RPMI7951 (cell line): ENCODE measurements at places on chromosomes 6 and 20.

- DNase-seq: no peak
Measured at GRCh38 chr6:133392641-133393040, 151.5 kb downstream of the EYA4 start.

DNA sequence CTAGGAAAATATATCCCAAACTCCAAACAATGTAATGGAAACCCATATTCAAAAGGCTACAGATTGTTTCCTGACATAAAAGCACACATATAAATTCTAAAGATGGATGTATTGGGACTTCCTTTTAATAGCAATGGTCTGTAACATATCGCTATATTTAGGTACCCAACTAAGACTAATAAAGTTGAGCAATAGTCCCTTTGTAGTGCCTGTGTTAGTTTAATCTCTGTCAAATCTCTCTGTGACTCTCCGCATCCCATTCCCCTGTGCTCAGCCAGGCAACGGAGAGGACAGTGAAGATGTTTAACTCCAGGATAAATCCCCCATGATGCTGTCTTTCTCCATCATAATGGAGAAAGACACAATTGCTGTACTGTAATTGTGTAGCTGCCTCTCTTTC lies 19.0 kb downstream of the RCAN2 start:
- no peak for DNase-seq

GRCh38 chr6:111952821-111953540 lies 79.7 kb upstream of the FYN start:
- DNase-seq: peak; percentile 11

DNA sequence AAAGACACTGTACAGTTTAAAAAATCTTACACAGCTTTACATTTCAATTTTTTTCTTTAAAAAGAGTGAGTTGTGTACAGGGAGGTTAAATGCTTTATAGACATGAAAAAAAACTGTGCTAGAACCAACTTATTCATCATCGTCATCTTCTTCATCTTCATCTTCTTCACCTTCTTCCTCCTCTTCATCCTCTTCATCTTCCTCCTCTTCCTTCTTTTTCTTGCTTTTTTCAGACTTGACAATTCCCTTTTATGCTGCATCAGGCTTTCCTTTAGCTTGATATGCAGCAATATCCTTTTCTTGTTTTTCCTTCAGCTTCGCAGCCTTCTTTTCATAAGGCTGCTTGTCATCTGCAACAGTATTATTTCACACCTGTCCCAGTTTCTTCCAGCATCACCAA lies 34.3 kb upstream of the TMEM30A start:
- no peak for DNase-seq

GRCh38 chr20:32336918-32337347 lies 21.2 kb upstream of the ASXL1 start:
- DNase-seq: peak; percentile 51

GRCh38 chr6:14596410-14596809 lies 478.8 kb downstream of the CD83 start:
- DNase-seq: peak; percentile 93

DNA sequence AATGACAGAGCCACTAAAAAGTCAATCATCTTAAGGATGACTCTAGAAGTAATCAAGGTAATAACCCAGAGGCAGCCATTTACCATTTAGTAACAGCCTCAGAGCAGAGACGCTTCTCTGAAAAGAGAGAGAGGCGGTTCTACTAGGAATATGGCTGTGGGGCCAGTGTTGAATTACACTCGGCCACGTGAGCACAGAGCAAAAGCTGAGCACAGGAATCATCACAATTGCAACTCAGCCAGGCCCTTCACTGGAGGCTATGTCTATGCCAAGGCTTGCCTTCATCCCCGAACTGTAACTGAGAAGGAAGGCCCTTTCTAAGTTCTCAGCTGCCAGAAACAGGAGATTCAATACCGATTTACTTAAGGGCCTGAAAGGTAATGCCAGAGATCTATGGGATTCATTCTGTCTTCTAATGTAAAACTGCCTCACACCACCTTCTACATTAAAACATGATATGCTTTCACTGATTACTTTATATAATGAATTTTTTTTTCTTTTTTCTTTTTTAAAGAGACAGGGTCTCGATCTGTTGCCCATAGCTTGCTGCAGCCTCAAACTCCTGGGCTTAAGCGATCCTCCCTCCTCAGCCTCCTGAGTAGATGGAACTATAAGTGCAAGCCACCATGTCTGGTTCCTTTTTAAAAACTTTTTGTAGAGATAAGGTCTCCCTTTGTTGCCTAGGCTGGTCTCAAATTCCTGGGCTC lies 67.6 kb downstream of the NUDT3 start:
- DNase-seq: peak; percentile 9

DNA sequence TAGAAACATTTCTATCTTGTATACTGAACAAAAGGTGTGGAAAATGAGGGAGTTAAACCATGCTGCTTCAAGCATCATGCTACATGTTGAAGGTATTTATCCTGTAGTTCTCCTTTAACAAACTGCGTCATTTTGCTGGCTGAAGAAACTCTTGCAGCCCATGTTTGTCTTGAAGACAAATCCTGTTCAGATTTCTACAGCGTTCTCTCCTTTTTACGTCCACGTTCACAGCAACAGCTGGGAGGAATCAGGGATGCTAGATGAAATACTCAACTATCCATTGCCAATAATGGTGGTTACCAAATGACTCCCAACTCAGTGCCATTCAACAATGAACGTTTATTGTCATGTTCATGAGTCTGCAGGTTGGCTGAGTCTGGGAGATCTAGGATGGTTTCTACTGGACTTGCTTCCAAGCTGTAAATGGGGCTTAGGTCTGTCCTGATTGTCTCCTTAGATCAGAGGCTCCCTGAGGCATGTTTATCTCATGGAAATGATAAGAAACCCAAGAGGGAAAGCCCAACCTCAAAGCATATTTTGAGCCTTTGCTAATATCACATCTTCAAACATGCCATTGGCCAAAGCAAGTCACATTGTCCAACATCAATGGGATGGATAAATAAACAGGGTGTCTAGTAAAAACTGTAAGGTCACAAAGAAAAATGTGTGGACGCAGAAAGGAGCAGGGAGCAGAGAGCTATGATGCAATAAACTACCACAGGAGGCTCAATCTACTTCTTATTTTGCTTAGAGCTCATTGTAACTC lies 2.7 kb upstream of the PLCB1 start:
- no peak for DNase-seq

GRCh38 chr6:116881236-116881635 lies 4.2 kb downstream of the RFX6 start:
- DNase-seq: no peak

- DNase-seq: no peak
Measured at GRCh38 chr20:54645445-54646155, 170.2 kb downstream of the DOK5 start.

GRCh38 chr6:1247894-1248293 lies 64.0 kb upstream of the FOXQ1 start:
- DNase-seq: no peak

- DNase-seq: peak; percentile 77
Measured at GRCh38 chr6:71510057-71510713, 221.6 kb downstream of the OGFRL1 start.

GRCh38 chr20:46688151-46689081 lies 828 bp downstream of the TP53RK start:
- DNase-seq: peak; percentile 32

DNA sequence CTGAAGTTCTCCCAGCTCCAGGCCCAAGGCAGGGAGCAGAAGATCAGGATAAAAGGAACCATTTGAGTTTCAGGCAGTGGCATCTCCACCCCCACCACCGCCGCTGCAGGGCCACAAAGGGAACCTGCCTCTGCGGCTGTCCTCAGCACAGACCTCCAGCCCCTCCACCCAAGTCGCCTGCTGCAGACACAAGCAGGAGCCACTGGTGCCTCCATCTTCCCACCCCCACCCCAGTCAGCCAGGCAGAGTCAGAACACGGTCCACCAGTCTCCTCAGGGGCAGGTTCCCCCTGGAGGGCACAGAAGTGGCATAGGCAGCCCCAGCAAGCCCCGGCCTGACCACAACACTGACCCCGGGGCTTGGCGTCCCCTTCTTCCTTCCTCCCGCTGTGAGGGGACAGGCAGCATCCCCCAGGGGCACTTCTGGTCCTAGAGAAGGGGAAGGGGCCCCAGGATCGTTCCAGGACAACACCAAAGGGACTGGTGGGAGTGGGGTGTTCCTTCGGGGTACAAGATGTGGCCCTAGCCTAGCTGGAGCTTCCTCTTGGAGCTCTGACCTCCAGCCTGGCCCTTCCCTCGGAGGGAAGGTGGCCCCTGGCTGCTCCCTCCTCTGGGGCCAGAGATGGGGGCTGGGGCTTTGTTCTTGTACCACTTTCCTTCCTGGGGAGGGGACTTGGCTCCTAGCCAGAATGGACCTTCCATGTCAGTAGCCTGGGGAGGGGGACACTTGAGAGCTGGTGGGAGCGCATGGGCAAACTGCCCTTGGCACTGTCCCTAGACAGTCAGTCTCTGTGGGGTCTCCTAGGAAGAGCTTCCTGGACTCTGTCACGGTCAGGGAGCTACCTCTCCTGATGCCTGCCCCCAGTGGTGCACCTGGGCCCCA lies 36.0 kb downstream of the YTHDF1 start:
- DNase-seq: no peak

GRCh38 chr6:163943607-163944385 lies 529.3 kb downstream of the QKI start:
- DNase-seq: no peak

DNA sequence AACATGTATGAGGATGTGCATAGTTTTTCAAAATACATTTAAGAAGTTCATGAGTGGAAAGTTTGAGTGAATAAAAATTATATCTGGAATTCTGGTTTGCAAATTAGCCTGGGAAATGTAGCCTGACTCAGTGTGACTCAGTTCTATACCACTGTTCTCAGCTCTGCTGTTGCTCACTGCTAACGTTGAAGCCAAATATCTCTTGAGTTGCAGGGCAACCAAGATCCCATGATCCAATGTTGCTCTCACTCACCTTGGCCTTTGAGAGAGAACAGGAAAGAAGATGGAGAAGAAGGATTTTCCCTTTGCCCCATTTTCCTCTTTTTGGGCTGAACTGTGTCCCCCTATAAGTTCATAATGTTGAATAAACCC lies 28.9 kb downstream of the PSMB9 start:
- DNase-seq: peak; percentile 25

DNA sequence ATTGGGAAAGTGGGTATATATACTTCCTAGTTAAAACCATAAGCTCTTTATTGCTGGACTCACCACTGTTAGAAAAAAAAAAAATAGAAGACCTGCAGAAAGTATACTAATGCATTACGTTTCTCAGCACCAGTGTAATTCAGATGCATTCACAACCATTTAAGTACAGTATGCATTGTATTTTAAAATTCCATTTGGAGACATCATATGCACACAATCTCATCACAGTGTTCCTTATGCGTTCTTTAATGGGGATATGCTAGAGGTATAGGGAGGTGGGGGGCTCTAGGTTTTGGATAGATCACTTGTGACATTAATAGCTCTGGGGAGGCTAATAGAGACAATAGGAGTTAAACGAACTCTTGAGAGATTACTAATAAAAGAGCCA lies 9.4 kb downstream of the TFAP2A start:
- no peak for DNase-seq

GRCh38 chr6:47288267-47289090 lies 21.2 kb downstream of the TNFRSF21 start:
- DNase-seq: no peak

DNA sequence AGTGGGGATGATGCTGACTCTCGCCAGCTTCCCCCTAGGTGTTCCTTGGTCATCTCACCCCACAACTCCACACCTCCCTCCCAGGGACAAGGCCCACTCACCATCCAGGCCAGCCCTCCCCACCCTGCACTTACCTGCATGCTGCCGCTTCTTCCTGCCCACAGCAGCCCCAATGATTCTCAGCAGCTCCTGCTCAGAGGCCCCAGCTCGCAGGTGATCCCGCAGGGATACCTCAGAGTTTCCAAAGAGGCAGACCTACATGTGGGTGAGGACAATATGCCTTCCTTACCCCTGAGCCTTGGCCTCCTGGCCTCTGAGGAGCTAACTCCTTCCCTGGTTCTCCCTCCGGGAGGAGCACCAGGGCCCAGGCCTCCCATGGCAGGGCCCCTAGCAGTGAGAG lies 24.6 kb downstream of the MOCS1 start:
- DNase-seq: no peak

- DNase-seq: peak; percentile 69
Measured at GRCh38 chr20:53737396-53738038, 143.9 kb upstream of the ZNF217 start.

- DNase-seq: no peak
Measured at GRCh38 chr6:82277686-82278085, 30.1 kb upstream of the IBTK start.

DNA sequence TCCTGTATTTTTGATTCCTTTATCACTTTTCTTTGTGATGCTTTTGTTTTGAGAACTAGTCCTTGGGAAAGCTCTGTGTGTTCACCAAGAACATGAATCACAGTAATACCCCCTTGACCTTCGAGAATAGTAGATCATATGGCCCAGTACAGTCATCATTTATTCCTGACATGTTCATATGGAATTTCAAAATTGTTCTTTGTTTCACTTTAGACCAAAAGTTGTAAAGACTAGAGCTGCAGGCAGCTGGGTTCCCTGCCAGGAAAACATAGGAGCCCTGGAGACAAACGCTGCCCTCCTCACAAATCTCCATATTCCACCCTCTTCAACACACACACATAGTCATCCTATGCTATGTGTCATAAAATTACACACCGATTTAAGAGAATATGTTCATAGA lies 621.2 kb upstream of the EYS start:
- DNase-seq: no peak

- DNase-seq: no peak
Measured at GRCh38 chr20:50715694-50716093, 15.7 kb upstream of the PARD6B start.

GRCh38 chr20:40754339-40754943 lies 65.4 kb upstream of the MAFB start:
- DNase-seq: peak; percentile 30

- DNase-seq: no peak
Measured at GRCh38 chr6:39834866-39835265, 42.7 kb downstream of the DAAM2 start.

- DNase-seq: no peak
Measured at GRCh38 chr6:39218868-39219567, 10.3 kb downstream of the KCNK5 start.

- DNase-seq: peak; percentile 98
Measured at GRCh38 chr6:138410972-138411880, 7.2 kb downstream of the HEBP2 start.

- peak; percentile 47 for DNase-seq
Measured at GRCh38 chr20:2814076-2814475, 711 bp upstream of the C20orf141 start.

- DNase-seq: no peak
Measured at GRCh38 chr6:56480654-56481337, 161.9 kb downstream of the DST start.

DNA sequence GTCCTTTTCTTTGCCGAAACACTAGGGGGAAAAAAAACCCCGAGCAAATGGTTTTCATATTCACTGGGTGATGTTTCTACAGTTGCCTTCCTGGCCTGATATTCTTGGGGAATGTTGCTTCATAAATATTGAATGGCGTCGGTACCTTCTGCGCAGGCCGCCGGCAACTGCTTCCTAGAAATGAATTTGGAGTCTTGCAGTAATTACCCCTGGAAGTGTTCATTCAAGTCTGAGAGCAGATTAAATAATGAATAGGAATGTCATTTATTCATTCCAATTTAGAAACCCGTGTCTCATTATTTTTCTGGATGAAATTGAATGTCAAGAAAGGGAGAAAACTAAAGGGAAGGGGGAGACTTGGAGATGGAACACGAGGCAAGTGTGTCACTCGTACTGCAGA lies 179.4 kb upstream of the KCNG1 start:
- DNase-seq: no peak

- no peak for DNase-seq
Measured at GRCh38 chr6:43766500-43766853, 3.5 kb upstream of the VEGFA start.

- DNase-seq: peak; percentile 99
Measured at GRCh38 chr20:50509923-50510705, at the start of gene PTPN1. TSS of gene PTPN1 (plus strand) at chr20:50510383. CDS start at chr20:50510528, 145 bp downstream.

GRCh38 chr20:62314339-62314638 lies 11.5 kb downstream of the ADRM1 start:
- DNase-seq: no peak
